NCI-H1105 (cell line): ENCODE measurements at places on chromosomes 5 and 9.

- no peak for DNase-seq
Measured at GRCh38 chr5:135269931-135270421, 129.1 kb downstream of the MACROH2A1 start.

GRCh38 chr9:120942186-120943001 is 15.8 kb upstream of the TRAF1 start:
- DNase-seq, result no peak

DNA sequence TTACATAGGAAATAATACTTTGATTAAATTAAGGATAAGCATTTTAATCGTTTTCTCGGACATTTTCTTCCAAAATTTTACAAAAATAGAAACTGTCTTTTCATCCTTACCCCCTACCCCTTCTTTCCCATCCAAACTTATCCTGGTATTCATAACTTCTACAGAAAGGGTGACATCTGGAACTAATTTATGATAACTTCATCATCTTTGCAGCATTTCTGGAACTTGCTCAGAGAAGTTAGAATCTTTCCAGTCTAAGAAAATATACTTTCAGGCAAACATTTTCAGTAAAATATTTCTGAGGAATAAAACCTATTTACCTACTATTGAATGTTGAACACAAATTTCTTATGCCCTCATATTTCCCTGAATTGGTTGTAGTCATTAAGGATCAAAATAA is 309.0 kb downstream of the MAN2A1 start:
- DNase-seq, result no peak

DNA sequence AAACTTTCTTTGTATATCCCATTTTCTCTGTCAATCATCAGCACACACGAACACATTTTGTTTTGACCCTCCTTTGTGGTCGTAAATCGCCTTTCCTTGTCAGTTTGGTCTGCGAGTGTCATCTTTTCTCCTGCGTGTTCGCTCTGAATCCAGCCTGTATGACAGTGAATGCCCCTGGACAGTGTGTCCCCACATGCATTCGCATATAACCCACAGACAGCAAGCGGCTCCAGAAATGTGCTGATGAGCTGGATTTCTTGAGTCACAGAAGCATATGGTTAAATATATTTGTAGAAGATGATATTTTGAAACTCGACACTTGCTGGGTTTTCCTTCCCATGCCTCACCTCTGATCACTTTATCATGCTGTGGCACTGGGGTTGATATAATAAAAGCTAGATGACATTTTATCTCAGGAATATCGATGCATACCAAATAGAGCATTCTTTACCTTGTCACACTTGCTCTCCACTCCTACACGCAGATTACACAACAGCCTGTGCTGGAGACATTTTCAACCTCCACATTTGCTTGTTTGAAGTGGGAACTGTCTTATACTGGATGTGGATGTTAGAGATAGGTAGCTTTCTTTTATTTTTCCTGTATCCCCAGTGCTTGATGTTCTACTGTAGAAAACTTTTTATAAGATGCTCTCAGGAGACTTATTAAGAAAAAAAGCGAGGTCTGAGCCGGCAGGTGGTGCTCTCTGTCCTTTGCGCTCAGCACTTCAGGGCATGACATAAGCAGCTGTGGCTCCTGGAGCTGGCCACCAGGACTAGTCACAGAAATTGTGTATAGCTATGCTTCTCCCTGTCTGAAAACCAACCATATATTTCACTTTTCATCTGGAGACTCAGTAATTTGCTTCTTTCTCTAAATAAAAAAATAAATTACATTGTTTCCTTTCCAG is 215.1 kb downstream of the SH3GL2 start:
- DNase-seq, result no peak

DNA sequence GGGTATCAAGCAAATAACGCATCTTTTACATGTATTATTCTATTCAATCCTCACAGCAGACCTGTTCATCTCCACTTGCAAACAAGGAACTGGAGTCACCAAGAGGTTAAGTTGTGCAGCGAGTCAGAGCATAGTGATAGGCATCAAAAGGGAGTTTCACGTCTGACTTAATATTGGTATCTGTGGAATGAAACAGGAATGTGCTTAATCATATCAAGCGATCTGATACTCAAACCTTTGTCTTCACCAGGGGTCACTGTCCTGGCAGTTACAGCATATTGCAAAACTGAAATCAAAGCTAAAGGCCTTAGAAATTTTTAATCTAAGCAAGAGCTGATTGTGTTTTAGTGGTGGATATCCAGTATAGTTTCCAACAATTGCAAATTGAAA is 271.6 kb downstream of the PLK2 start:
- DNase-seq, result no peak

- no peak for DNase-seq
Measured at GRCh38 chr9:18976221-18976708, 56.7 kb downstream of the SAXO1 start.

- no peak for DNase-seq
Measured at GRCh38 chr5:155101697-155102096, 88.1 kb downstream of the KIF4B start.
